Fibroblast of the aortic adventitia (primary cell): ENCODE measurements at places on chromosomes 7 and 10.

- no peak for DNase-seq
These were observed 1035.6 kb upstream of the PHF14 start for GRCh38 chr7:9937944-9938631.

DNA sequence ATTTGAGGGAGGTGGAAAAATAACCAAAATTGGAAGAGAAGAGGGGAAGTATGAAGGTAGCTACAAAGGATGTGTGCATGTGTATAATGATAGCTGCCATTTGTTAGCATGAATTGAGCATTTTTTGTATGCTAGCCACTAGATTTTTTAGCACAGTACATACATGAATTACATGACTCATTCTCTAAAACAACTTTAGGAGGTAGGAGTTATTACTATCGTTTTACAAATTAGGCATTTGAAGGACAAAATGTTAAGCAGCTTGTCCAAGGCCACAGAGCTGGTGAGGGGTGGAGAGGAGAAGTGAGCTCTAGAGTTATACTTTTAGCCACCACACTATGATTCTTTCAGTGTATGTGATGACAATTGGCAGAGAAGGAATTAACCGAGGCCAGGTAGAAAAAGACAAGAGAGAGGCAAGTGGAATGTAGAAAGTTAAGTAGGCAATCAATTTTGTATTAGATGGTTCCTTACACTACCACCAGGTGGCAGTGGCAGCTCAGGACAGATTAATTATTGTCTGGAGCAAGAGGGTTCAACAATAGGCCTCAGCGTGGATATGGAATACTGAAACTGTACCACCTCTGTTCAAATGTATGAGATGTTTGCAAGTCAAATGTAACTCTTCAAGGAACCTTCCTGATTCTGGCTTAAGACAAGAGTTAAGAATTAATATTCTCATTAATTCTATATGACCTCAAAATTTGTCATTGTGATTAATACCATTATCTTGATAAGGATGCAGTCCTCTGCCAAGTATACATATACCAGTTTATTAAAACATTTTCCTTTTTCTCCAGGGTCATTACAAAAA, 128.0 kb downstream of the MBL2 start:
- DNase-seq, result peak; percentile 65

- peak; percentile 66 for DNase-seq
These were observed 608.4 kb upstream of the KCND2 start for GRCh38 chr7:119664601-119665000.

- no peak for DNase-seq
These were observed 11.2 kb downstream of the LUC7L2 start for GRCh38 chr7:139370943-139371313.

- DNase-seq, result peak; percentile 25
These were observed 234.9 kb downstream of the HGF start for GRCh38 chr7:81534996-81535395.

GRCh38 chr10:70822076-70822820, 6.5 kb downstream of the SGPL1 start:
- no peak for DNase-seq

DNA sequence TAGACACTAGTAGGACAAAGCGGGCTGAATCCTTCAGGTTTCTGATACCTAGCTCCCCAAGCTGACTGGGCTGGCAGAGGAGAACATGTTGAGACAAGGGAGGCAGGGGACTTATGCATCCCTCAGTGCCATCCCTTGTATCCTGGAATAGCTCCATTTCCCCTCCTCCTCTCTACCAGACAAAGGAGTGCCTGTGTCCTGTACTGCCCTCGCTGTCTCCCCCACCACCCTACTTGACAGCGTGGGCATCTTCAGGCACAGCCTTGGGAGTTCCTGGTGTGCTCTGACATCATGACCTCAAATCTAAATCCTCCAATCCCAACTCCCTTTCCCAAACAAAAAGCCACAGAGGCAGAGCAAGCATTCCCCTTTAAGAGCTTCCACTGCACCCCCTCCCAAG, 9.0 kb downstream of the SFXN3 start:
- no peak for DNase-seq

DNA sequence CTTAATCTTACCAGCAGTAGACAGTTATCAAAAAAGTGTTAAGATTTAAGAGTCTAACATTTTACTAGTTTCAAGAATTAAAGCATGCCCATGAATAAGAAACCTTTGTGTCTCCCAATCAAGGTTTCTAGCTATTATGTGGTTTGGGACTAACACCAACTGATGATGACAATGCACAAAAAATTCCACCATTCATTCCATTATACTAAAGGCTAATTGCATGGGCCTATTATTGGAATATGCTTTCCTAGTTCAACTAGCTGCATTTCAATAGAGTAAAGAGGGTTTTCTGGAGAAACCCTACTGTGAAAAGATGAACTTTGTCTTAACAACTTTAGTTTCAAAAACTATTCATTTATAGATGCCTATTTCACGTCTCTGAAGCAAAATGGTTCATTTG, 44.6 kb downstream of the UBE2H start:
- DNase-seq, result peak; percentile 42

- DNase-seq, result no peak
These were observed 9.3 kb upstream of the ZNF438 start for GRCh38 chr10:31041011-31041410.

GRCh38 chr10:73768881-73769280, 13.0 kb upstream of the CHCHD1 start:
- no peak for DNase-seq

GRCh38 chr10:23065181-23065948, 30.0 kb upstream of the MSRB2 start:
- DNase-seq, result peak; percentile 89

GRCh38 chr7:2012044-2012900, 220.5 kb downstream of the MAD1L1 start:
- no peak for DNase-seq

GRCh38 chr7:274266-274665, 15.7 kb upstream of the FOXL3 start:
- DNase-seq, result no peak

- DNase-seq, result no peak
These were observed 14.1 kb downstream of the OGDHL start for GRCh38 chr10:49748006-49748405.

GRCh38 chr7:132089356-132089755, 486.9 kb downstream of the PLXNA4 start:
- DNase-seq, result no peak

GRCh38 chr10:115895166-115895565, 377.8 kb downstream of the GFRA1 start:
- DNase-seq, result no peak

- DNase-seq, result no peak
These were observed 2.8 kb downstream of the SEC31B start for GRCh38 chr10:100516847-100517246.

DNA sequence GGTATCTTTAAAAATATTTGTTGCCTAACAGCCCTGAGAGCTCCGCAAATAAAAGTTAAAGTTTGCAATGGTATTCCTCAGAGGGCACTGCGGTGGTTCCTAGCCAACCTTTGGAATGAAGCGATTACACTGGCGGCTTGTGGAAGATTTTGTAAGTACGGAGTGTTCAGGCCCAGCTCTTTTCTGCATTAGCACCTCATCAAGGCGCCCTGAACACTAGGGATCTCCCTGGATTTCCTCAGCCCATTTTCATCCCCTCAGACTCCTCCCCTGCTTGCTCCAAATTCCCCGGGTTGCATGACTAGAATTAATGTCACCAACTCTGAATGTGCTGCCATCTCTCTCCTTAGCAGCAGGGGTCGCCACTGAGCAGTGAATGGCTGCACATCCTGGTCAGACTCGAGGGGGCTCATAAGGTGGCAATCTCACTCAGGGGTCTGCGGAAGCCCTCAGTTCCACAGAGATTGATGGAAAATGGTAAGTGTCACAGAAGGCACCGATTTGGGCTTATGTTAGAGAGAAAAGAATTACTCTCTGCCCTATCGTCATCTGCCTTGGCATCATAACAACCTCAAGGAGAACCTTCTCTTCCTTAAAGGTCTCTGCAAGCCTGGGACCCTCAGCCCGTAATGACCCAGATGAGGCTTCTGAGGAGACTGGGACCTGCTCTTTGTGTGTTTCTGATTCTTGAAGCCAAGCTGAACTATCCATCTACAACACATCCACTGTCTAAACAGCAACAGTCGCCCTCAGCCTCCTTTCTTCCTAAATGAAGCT, 262.8 kb upstream of the AOAH start:
- DNase-seq, result peak; percentile 50

- DNase-seq, result no peak
These were observed 65.3 kb downstream of the MACC1 start for GRCh38 chr7:20151708-20152456.

DNA sequence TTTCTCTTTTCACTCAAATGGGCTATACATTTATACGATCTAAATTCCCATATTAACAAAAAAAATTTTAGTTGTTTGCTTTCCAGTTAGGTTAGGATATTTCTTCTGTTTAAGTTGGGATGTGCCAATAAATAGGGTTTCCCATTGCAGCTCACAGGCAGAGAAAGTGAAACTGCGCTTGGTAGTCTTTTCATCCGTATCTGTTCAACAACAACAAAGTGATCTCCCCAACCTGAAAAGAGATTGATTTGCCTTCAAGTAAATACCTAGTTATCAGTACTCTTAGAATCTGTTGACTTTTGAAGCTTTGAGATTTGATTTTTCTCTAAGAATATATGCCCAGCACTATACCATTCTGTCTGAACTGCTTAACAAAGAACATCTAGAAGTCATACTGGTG, 143.4 kb downstream of the DYNC1I1 start:
- peak; percentile 3 for DNase-seq

DNA sequence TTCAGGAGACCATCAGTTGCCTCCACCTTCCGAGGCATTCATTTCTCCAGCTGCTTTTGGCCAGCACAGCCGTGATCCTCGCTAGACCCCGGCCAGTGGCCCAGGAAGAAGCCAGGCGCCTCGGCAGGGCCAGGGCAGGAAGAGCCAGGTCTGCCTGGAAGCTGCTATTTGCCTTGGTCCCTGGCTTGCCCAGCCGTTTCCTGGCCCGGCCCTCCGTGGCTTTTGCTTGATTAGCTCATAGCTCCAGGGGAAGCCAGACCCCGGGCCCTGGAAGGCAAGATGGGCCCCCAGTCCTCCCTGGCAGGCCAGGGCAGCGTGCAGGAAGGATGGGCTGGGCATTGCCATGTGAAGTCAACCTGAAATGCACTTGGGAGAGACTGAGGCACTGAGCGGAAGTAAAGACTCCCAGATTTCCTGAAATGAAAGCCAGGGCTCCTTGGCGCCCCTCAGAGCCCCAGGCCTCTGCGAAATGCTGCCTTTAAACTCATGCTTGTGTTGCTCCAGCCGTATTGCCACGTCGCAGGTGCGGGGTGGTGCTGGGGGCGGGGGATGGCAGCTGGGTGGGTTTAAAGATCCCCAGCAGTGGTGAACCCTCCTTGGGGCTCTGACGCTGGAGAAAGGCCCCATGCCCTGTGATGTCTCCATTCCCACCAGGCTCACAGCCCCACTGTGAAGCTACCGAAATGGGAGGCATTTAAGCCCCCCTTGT, 160.6 kb downstream of the GRK5 start:
- DNase-seq, result no peak

- peak; percentile 54 for DNase-seq
These were observed 118.1 kb downstream of the ZNF365 start for GRCh38 chr10:62492012-62492869.

- no peak for DNase-seq
These were observed 17.0 kb downstream of the PKD1L1 start for GRCh38 chr7:47931005-47932004.

DNA sequence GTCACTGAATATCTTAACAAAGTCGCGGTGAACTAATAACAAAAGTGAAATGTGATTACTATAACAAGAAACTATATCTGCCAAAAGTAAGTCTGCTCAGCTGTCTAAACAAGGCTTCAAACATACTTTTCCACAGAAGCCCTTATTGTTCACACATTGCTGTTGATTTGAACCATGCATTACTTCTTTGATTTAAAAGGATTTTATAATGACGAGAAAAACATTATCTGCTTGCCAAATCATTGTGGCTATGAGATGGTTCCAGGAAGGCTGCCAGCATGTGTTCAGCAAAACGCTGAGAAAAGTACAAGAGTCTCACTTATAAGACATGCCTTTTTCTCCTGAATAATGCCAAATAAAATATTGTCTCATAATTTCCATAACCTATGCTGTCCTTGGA, 24.4 kb downstream of the RNF133 start:
- DNase-seq, result peak; percentile 82

GRCh38 chr7:109763611-109764010, 1193.9 kb downstream of the DNAJB9 start:
- no peak for DNase-seq

DNA sequence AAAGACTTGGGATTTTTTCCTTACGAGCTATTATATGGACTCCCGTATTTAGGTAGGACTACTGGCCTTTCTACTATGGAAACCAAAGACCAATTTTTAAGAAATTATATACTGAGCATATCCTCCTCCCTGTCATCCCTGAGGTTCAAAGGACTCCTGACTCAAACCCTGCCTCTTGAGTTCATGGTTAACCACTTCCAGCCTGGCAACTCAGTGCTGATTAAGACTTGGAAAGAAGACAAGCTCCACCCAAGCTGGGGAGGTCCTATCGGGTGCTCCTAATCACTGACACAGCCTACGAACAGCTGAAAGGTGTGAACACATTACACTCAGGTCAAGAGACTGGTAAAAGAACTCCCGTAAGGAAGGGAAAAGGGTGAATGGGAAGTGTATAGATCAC, 66.8 kb downstream of the LYZL2 start:
- no peak for DNase-seq

DNA sequence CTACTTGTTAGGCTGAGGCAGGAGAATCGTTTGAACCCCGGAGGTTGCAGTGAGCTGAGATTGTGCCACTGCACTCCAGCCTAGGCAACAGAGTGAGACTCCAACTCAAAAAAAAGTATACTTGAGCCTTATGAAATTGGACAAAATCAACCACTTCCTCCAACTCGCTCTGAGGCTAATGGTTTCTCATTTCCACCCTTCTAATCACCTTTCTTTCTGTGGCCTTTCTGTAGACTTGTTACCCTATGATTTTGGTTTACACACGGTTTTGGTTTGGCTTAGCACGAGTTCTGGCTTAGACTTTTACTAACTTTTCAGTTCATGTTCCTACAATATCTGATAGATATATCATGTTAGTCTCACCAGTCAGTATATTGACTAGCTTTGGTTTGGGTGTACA, 152.0 kb downstream of the PHTF2 start:
- no peak for DNase-seq

- peak; percentile 26 for DNase-seq
These were observed 9.4 kb upstream of the CLDN3 start for GRCh38 chr7:73779517-73779916.

- DNase-seq, result no peak
These were observed 179.5 kb downstream of the DNAH11 start for GRCh38 chr7:21722371-21722770.
